NCI-H774 (cell line): ENCODE measurements at places on chromosomes 5 and 9.
A peak's percentile ranks its signal among the peaks of the same experiment; 100 is the strongest.

- DNase-seq, result no peak
Measured at GRCh38 chr5:87231037-87231808, 36.5 kb upstream of the RASA1 start.

- DNase-seq, result no peak
Measured at GRCh38 chr5:17147617-17148016, 69.8 kb upstream of the BASP1 start.

DNA sequence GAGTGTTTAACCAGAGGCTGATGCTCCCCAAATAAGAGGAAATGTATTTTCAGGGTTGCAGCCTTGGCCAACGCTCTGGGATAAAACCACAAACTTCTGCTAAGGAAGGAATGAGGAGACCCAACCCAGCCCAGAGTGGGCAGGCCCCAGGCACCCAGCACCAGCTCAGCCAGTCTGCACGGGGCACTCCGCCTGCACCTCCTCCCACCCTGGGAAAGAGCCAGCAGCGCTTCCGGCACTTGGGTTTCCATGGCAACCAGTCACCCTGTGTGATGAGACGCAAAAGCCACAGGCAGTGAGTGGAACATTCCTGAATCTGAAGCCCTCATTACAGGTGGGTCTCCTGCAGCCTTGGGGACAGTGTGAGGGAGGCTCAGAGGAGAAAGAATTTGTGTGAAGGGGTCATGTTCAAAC, 85.2 kb upstream of the ZBTB43 start:
- DNase-seq, result peak; percentile 84

GRCh38 chr5:52443187-52443586, 344.5 kb upstream of the ITGA1 start:
- no peak for DNase-seq

- DNase-seq, result no peak
Measured at GRCh38 chr9:30913331-30913730, 1471.1 kb upstream of the ACO1 start.

DNA sequence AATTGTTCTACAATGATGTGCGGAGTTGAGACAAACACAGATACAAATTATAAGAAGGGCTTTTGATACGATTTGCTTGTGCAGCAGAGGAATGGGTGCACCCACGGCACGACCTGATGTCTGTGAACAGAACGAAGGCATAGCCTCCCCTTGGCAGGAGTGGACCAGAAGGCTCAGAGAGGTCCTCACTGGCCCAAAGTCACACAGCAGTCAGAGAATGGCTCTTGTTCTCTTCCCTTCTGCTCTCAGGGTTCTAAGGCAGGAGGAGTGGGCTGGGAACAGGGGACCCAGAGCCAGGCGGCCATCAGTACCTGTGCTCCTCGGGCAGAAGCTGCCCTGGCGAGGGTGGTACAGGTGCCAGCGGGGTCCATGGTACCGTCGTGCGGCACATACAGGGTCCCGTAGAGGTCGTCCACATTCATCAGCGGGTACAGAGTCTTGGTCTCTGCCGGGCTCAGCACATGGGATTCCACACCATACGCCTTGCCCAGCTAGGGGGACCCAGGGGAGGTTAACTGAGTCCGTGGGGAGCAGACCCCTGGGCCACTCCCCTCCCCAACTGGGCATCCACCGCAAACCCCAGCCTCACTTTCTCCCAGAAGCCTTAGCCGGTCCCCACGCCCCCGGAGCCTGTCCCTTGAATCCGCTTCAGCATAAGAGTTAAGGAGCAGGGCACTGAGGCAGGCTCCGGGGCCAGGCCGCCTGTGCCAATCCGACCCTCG, 7.0 kb downstream of the SARDH start:
- no peak for DNase-seq

- DNase-seq, result no peak
Measured at GRCh38 chr5:76504901-76505564, 101.9 kb downstream of the IQGAP2 start.

DNA sequence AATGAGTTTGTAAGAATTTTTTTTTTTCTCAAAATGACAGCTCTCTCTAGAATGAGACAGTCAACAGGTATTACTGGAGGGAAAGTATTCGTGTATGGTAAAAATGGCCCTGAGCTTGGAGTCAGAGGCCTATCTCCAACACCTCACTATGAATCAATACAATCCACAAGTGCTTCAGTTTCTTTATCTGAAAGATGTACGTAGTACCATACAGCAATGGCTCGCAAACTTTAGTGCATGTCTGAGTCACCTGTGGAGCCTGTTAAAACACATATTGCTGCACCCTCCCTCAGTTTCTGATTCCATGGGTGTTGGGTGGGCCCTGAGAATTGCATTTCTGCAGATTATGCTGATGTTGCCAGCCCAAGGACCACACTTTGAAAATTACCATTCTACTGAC, 44.6 kb downstream of the DMRT2 start:
- DNase-seq, result no peak

GRCh38 chr5:173670130-173670651, 53.7 kb upstream of the BOD1 start:
- DNase-seq, result no peak

DNA sequence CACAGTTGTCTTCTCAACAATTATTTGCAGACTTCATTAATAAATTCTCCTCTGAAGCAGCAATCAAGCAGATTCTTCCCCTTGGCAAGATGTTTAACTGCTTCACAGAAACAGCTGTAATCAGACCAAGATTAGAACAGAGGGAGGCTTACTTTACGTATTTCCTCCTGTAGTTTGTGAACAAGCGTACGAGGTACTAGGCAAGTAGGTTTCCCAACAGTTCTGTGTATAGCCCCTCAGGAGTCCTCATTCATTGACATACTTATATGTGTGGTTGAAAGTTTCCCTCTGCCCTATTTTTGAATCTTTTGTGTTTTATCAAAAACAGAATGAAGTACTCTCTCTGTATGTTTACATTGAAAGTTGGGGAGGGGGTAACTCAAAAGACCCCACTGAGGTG, 128.0 kb downstream of the SPATA31D1 start:
- DNase-seq, result no peak

- DNase-seq, result no peak
Measured at GRCh38 chr5:113215401-113216060, 219.3 kb downstream of the TSSK1B start.

GRCh38 chr5:94745786-94746730, 127.6 kb downstream of the SLF1 start:
- DNase-seq, result no peak

DNA sequence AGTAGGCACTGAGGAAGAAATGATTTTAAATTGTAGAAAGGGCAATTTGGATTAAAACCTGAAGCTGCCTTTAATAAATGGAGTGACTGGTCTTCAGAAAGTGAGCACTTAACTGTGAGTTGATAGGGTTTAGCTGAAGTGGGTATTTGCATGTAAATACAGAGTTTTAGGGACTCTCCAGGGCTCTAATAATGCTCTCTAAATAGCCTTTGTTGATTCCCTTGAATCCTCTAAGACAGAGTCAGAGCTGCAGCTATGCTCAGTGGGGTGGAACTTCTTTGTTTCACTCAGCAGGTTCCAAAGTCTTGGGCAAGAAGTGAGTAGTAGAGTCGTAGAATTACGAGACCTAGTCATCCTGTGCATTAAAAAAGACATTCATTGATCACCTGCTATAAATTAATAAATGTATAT, 21.4 kb downstream of the GLRA1 start:
- no peak for DNase-seq

DNA sequence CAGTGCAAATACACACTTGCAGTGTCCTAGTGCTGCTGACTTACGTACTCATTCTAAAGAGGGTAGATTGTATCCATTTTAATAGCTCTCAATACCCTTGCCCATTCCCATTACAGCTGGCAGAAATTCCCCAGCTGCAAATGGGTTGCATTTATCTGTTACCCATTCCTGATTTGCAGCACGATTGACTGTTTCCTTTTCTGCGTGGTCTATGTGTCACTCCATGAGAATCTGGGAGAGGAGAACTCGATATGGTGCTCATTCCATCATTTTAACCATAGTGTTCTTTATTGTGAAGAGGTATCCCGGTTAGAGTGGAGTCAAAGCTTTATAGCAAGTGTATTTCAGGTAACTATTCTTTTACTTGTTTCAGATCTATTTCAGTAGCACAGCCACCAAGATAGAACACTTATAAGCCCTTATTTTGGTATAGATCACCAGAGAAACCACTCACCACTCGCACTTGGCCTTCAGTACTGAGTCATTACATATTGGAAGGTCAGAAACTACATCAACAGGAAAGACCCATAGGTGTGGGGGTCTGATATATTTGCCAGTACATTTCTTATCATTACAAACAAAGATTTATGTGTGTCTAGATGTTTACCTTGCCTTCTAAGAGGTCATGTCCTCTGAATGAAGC, 139.5 kb downstream of the MUSK start:
- no peak for DNase-seq

- no peak for DNase-seq
Measured at GRCh38 chr9:128792134-128792533, 5.1 kb downstream of the TBC1D13 start.

DNA sequence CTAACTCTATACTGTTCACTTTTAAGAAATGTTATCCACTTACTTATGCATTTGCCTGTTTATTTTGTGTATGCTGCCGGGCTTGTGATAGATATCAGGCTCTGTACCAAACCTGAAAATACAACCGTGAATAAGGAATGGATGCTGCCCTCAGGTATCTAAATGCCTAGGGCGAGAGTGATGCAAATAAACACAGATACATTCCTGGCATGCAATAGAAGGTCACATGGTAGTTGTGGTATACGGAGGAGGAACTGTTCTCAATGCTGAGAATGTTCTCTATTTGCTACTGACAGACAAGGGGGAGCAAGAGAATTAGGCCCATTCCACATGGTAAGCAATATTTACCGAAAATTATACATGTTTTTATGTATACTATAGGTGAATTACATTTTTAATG, 227.8 kb downstream of the ICE1 start:
- DNase-seq, result no peak

DNA sequence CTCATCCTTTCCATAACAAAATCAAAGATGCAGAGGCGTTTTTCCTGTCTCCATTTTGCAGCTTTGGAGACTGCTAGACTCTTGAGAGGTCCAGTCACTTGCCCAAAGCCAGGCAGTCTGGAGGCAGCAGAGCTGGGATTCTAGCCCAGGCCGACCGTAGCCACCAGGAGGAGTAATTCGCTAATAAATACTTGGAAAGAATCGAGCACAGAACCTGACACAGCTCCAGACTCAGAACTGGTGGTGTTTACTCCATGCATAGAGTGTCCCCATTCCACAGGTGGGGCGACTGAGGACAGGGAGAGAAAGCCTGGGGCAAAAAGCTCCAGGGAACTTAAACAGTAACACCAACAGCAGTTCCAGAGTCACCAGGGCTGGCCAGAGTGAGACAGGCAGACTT, 10.7 kb upstream of the CERCAM start:
- no peak for DNase-seq

- DNase-seq, result no peak
Measured at GRCh38 chr5:3429962-3430361, 165.7 kb upstream of the IRX1 start.

- no peak for DNase-seq
Measured at GRCh38 chr5:83488821-83489220, 17.3 kb downstream of the VCAN start.

GRCh38 chr9:104774831-104775573, 11.1 kb downstream of the NIPSNAP3B start:
- DNase-seq, result no peak

GRCh38 chr9:99753436-99753835, 68.2 kb upstream of the NR4A3 start:
- DNase-seq, result no peak

GRCh38 chr5:23208959-23209431, 298.4 kb upstream of the PRDM9 start:
- DNase-seq, result peak; percentile 78

DNA sequence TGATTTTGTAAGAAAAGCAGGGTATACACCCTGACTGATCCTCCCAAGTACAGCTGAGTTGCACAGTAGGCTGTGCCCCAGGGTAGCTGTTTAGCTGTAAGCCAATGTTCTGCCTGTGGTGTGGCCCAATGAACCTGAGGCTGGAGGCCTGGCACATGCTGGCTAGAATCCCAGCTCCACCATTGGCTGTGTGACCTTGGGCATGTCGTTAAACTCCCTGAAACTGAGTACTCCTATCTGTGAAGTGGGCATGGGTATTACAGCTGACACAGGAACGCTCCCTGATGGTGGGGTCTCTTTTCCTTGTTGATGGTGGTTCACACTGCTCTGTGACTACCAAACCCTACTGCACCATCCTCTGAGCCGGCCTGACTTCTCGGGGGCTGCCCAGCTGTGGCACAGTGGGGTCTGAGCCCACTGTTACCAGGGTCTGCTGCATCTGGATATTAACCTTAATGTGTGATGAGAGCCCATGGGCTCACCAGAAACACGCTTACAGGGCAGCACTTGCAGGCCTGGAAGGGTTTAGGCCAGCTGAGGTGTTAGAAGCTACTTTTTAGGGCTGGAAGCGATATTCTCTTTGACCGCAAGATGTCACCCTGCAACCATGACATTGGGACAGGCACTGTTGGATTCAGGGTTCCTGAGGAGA, 7.0 kb upstream of the GADD45G start:
- no peak for DNase-seq

DNA sequence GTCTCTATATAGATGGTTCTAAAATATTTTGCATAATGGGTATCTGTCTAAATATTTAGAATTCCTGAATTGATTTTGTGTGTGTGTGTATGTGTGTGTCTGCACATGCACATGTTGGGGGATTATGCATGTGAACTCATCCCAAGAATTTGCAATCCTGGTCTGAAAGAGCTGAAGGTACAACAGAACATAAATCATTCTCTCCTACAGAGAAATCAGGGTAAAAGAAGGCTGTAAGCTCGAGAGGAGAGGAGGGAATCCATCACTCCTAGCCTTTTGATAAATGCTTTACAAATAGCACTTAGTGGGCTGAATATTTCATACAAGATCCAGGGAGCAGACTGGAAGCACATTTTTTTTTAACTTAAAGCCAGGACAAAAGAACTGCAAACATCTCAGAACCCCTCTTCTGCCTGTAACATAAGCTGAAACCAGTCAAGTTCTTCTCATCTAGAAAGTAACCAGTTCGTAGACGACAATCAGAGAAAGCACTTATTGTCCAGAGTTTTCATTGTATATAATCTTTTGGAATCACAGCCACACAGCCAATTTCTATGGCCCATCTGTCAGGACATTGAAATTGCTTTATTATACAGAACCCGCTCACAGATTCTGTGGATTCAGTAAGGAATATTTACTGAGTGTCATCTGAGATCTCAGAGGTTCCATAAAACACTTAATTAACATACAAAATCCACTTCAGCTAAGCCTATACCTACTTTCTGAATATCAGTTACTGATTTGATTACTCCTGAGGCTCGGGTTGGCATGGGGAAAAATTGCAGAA, 541.4 kb upstream of the ZNF462 start:
- no peak for DNase-seq
